ENCODE measurements at places on chromosomes 12 and 14.

DNA sequence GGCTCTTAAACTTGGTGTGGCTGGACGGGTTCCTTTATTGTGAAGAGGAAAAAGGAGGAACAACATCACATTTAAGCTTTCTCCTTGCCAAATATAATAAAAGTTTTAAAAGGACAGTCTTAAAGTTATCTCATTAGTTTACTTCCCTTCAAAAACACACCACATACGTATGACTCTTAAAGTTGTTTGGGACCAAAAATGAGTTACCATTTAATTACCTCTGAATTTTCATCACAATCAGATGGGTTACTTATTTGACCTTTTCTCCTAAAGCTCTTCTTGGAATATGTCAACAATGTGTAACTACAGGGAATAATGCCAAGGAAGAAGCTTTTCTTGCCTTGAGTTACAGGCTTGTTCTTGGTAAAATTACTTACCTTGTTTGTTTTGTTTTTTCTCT lies 16.4 kb downstream of the RAB21 start:
- DNase-seq = no peak

GRCh38 chr12:130938186-130938585 lies 15.5 kb upstream of the ADGRD1 start:
- DNase-seq = no peak

DNA sequence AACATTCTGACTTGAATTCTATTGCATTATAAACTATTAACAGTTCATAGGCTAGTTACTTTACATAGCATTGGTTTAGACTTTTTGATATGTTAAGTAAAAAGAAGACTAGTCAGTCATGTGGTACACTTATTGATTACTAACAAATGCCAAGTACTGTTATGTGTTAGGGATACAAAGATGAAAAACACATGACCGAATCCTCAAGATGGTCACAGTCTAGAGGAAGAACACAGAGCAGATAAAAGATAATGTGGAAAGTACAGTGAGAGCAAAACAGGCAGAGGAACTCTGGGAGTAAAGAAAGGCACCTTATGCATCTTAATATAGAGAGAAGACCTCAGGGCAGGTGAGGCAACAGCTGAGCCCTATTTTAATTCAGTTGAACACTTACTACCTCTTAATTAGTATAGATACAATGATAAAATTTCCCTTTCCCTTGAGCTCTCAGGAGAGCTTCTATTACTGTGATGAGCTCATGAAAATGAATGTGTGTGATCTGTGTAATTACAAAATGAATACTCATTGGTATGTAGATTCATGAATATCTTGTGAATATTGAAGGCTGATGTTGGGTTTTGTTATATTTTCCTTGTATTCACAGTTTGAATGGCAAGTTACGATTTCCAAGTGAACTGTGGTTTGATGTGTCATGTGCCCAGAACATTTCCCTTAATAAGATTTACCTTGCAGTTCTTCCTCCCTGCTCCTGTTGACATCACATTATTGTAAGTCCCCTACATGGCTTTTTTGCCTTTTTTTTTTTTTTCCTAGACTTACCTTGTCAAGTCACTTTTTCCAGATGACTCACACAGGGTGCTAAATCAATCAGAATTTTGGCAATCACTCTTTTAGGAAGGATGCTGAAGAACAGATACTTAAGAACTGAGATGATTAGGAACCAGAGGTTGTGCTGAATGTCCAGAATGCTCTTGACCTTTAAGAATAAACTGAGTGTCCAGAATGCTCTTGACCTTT lies 29.5 kb upstream of the MSRB3 start:
- DNase-seq = no peak

GRCh38 chr12:1688086-1688710 lies 2.7 kb upstream of the ADIPOR2 start:
- no peak for DNase-seq

DNA sequence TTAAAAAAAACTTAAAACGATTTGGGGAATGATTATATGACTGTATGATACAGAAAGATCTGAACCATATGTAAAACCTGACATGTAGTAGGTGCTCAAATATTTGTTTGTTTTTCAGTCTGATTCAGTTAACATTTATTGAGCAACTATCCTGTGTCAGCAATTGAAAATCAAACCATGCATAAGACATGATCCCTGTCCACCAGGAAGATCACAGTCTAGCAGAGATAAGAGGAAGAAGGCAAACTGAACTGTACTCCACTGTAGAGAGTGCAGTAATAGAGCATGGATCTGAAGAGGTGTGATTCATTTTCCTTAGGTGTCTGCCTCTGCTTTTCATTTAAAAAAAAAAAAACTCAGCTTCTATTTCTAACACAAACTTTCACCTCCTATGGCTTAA lies 7.9 kb upstream of the AK7 start:
- DNase-seq = no peak

- DNase-seq = no peak
These were observed 21.5 kb upstream of the BEGAIN start for GRCh38 chr14:100608586-100609330.

- DNase-seq = no peak
These were observed 47.5 kb downstream of the GARIN6 start for GRCh38 chr12:99695050-99695449.

Measured in NCI-H446 (cell line).